D721Med (cell line): ENCODE measurements at places on chromosomes 6 and 20.

GRCh38 chr6:24940311-24940917 is 4.7 kb upstream of the RIPOR2 start:
- DNase-seq = no peak

GRCh38 chr20:49880724-49881445 is 34.4 kb downstream of the SPATA2 start:
- DNase-seq = no peak

GRCh38 chr6:167396068-167396658 is 71.3 kb downstream of the TTLL2 start:
- no peak for DNase-seq

DNA sequence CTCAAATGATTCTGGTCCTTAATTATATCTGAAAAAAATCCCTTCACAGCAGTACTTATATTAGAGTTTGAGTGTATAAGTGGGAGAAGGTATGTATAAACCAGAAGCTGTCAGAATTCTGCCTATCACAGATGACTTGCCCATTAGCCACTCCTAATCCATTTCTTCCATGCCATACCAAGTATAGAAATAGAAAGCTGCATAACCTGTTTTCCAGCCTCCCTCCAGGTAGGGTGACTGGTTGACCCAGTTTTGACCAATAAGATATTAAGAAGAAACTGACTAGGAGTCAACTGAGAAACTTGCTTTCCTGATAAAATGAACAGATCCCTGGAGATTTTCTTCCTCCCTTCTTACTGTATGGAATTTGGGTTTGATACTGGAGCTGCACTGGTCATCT is 112.2 kb upstream of the GRIK2 start:
- no peak for DNase-seq

- DNase-seq = no peak
These were observed at the start of gene SLX4IP for GRCh38 chr20:10434832-10435812. SLX4IP (plus strand) TSS chr20:10435305; CDS start chr20:10458205, 22,900 bp downstream.

GRCh38 chr20:33733654-33734576 is 2.1 kb downstream of the ZNF341 start:
- DNase-seq = no peak

DNA sequence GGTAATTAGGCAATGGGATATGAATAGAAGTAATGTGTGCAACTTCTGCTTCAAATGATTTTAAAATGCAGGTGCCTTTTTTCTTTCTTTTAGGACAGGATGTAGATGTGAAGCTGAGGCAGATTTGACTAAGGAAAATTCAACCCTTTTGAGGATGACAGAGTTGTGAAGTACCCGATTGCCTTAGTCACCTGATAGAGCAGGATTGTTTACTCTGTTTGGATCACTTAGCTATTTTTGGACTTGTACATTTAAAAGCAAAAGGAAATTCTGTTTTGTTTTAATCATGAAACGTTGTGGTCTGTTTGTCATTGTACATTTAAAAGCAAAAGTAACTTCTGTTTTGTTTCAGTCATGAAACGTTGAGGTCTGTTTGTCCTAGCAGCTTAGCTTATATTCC is 143.4 kb downstream of the FAM83B start:
- DNase-seq = no peak

- DNase-seq = no peak
These were observed 400.0 kb downstream of the CD83 start for GRCh38 chr6:14517516-14518105.

GRCh38 chr6:150410399-150410798 is 41.6 kb downstream of the IYD start:
- DNase-seq = no peak

DNA sequence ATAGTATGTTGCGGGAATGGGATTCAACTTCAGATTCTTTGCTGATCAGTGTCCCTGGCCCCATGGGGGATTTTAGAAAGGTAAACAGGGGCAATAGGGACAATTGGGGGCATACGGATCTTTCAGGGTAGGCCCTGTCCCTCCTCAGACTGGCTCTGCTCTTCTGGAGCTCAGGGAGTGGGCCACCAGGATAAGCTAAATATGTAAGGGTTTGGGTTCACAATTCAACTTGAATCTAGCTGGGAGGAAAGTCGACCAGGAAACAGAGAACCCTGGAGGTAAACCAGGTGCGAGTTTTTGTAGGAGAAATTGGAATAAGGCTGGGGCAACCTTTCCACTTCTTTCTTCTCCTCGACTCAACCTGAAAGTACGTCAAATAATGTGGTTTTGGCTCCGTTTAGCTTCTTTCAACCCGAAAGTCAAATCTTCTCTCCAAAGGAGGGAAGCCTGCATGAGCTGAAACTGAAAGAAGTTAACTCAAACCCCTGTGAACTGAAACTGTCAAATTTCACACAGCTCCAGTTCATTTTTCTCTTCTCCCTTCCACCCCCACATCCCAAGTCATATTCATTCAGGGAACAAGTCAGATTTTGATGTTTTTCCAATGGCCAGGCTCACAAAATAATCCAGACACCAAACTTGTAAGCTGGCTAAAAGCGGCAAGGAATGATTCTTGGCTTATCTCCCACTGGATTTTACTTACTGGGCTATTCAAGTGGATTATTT is 278.2 kb downstream of the CLIC5 start:
- DNase-seq = no peak

DNA sequence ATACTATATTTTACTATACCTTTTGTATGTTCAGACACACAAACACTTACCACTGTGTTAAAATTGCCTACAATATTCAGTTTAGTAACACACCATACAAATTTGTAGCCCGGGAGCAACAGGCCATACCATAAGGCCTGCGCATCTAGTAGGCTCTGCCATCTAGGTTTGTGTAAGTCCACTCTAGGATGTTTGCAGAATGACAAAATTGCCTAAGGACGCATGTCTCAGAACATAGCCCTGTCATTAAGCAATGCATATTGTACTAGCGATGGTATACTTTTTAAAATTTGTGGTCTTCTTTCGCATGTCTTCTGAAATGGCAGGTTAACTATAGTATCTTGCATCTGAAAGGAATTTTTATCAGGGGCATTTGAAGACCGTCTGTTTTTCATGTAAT is 26.6 kb upstream of the MAP7 start:
- no peak for DNase-seq

DNA sequence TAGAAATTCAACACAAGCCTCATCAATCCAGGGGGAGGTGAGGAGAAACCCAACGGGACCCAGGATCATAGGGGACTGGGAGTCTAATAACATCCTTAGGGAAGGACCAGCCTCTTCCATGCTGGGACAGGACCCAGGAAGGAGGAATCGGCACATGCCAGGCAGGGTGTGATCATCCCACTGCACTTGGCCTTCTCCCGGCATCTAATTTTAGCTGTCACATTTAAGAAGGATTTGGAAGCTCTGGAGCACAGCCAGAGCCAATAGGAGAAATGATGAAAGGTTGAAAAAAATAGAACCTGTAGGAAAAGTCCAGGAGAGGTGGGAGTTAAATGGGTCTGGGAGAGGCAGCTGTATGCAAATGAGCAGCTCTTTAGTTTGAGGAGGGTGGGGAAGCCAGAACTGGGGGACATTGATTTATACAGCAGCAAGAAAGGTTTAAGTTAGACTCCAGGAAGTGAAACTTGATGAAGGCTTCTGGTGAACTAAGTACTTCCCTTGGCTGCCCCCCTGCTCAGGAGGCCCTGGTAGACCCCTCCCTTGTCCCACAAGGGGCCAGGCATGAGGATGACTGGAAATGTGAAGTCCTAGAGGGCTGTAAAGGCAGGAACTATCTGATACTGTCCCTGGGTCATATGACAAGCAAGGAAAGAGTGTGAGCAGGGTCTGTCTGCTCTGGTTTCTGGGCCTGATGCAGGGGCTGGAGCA is 260.3 kb downstream of the LRFN2 start:
- DNase-seq = no peak

DNA sequence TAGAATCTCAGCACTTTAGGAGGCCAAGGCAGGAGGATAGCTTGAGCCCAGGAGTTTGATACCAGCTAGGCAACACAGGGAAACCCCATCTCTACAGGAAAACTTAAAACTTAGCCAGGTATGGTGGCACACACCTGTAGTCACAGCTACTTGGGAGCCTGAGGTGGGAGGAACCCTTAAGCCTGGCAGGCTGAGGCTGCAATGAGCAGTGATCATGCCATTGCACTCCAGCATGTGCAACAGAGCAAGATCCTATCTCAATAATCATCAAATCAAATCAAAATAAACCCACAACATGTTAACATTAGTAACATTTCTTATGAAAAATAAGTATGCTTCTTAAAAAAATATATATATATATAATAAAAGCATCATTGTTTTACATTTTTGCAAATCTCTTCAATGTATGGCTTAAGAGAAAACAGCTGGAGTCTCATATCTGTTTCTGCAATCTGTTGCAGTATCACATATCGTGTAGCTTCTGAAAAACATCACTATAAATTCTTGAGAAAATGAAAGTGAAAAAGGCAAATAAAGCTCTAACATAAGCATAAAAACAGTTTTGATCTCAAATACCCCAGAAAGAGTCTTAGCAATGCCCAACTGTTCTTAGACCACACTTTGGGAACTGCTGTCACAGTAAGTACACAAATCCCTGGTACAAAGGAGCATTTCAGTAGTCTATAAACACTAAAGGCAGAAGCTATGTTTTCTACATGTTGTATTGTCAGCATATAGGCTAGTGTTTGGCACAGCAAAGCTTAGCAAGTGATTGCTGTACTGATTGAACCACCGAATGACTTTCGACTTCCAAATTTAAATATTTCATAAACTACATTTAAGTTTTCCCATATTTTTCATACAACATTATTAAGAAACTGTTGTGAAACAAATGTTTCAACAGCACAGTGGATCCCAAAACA is 8.0 kb downstream of the MMUT start:
- DNase-seq = no peak

- no peak for DNase-seq
These were observed 42.7 kb upstream of the EZR start for GRCh38 chr6:158861686-158862381.

- DNase-seq = no peak
These were observed 30.5 kb upstream of the TLDC2 start for GRCh38 chr20:36845288-36845971.

- DNase-seq = no peak
These were observed 40.5 kb downstream of the CBLN4 start for GRCh38 chr20:55964790-55965189.

DNA sequence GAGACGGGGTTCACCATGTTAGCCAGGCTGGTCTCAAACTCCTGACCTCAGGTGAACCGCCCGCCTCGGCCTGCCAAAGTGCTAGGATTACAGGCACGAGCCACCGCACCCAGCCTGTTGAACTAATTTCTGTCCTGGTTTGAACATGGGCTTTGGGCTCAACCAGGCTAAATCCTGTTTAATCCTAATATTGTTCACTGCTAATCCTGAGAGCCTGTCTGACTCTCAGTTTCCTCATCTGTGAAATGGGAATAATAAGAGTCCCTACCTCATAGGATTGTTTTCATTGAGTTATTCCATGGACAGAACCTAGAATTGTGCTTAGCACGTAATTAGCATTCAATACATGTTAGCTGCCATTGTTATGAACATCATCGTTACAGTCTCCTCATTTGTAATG is 17.4 kb downstream of the TM9SF4 start:
- DNase-seq = no peak

GRCh38 chr6:123333000-123333756 is 303.6 kb downstream of the TRDN start:
- DNase-seq = no peak

- no peak for DNase-seq
These were observed 237.8 kb upstream of the PMEPA1 start for GRCh38 chr20:57947421-57948179.

DNA sequence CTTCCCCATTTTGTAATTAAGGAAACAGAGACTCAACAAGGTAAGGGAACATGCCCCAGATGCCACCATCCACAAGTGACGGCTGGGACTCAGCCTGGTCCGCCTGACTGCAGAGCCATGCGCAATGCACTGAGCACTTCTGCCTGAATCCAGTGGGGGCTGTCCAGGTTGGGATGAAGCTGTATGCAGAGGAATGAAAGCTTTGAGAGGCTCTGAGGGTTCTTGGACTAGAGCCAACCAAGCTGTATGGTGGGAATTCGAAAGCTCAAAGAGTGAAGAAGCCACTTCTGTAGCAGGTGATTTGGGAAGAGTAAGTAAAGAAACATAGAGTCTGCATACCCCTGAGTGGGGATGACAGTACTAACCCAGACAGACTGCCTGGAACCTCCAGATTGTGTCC is 127.6 kb upstream of the AKAP12 start:
- no peak for DNase-seq
